ENCODE measurements at places on chromosomes 6 and 20.
A peak's percentile ranks its signal among the peaks of the same experiment; 100 is the strongest.

GRCh38 chr20:23646106-23646873 is 8.5 kb upstream of the CST3 start:
- DNase-seq, result no peak

- DNase-seq, result no peak
These were observed 349.2 kb upstream of the HSF2 start for GRCh38 chr6:122050242-122050755.

DNA sequence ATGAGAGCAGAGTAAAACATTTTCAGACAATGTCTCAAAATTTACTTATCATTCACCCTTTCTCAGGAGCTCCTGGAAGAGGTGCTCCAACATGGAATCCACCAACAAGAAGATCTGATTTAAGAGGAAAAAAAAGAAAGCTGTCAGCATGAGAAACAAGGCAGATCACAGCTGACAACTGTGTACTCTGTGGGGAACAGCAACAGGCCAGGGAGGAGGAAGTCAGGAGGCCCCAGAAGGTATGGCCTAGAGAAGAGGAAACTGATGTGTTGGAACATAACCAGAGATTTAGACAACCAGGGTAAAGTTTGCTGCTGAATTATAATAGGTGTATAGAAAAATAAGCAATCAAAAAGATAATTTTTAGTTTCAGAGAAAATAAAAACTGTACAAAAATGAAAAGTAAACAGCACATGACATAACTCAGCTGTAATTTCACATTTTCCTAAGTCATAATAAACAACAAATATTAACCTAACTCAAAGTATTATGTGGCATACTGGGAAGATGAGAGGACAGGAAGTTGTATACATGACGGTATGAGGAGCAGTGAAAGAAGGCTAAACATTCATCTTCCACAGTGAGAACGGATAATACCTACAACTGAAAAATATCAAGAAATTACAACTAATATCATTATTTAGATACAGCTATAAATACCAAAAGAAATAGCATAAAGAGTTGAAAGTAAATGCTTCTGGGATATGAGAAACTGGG is 113.6 kb upstream of the EMILIN3 start:
- DNase-seq, result no peak

DNA sequence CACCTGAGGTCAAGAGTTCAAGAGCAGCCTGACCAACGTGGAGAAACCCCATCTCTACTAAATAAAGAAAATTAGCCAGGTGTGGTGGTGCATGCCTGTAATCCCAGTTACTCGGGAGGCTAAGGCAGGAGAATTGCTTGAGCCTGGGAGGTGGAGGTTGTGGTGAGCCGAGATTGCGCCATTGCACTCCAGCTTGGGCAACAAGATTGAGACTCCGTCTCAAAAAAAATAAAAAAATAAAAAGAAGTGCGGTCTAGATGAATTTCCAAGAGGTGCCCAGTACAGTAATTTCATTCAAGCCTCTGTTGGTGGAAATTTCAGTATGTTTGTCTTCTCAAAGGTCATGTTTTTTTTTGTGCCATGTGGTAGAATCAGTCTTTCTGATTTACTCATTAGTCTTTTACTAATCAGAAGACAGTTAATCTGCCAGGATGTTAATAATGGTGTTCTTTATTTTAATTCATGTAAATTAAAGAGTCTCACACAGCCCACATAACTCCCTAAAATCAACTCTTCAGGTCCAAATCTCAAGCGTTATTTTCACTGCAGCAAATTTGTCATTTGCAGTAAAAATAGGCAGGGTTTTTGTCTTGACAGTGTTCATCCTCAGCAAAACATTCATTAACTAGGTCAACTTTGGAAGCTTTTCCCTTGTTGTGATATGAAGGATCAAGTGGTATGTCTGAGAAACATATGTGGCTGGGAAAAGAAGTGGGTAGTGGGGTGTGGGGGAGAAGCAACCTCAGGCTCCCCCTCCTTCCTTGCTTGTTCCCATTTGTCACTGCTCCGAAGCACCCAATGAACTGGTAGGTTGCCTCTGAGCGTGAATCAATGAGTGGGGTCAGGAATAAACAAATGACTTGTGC is 13.3 kb downstream of the TP53INP2 start:
- DNase-seq, result no peak

- DNase-seq, result no peak
These were observed 709 bp upstream of the ASXL1 start for GRCh38 chr20:32357375-32357868.

- DNase-seq, result no peak
These were observed 672.1 kb downstream of the HACE1 start for GRCh38 chr6:104187616-104188015.

DNA sequence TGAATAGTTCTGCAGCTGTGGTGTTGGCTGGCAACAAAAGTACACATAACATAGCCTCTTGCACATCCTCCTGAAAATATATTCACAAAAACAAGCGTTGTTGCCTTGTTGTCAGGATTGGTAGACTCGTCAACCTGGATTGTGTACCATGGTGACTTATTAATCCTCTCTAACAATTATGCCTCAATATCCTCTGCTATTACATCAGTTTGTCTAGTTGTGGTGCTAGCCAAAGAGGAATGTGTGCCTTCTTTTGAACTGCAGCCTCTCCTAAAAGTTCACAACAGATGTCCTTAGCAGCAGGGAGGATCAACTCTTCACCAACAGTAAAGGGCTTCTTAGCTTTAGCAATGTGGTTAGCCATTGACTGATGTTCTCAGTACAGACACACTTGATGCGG is 3.6 kb upstream of the SF3B5 start:
- no peak for DNase-seq

DNA sequence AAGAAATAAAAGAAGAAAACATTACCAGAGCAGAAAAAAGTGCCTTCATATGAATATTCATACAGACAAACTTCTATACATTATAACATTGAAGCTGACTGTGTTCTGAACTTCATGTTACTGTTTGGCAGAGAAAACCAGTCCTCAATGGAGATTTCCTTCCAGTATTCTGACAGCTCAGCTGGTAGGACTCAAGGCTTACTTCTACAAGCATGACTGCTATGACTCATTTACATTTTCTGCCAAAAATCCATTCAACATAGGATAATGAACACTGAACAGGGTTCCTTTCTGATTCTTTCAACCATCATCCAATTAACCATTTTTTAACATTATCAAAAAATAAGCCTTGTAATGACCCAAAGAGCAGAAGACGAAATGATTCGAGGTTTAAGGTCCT is 25.4 kb downstream of the COL9A1 start:
- DNase-seq, result no peak

DNA sequence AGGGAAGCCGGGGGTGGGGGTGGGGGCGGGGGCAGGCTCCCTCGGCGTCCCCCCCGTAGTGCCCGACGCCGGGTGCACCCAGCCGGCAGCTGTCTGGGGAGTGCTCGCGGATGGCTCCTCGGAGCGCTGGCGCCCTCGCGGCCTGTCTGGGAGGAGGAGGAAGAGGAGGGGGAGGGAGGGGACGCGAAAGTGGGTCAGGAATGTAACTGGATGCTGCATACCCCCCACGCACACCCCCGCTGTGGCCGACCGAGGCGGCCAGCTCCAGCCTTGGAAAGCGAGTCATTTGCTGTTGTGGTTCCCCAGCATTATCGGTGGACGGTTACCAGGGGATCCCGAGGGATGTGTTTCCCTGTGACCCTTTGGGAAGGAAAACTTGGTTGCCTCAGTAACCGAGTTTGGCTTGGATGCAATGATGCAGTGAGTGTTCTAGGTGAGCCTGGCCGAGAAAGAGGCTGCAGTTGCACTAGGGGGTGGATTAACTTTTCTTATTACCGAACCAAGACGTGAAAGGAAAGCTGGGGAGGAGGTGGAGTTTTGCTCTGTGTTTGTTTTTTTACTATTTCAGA is 55.2 kb upstream of the RREB1 start:
- no peak for DNase-seq

- DNase-seq, result no peak
These were observed 120.2 kb upstream of the CLDN20 start for GRCh38 chr6:155143578-155144106.

- DNase-seq, result no peak
These were observed 200.3 kb downstream of the DLL1 start for GRCh38 chr6:170090561-170090960.

- no peak for DNase-seq
These were observed 32.5 kb downstream of the SLC22A2 start for GRCh38 chr6:160226118-160226591.

DNA sequence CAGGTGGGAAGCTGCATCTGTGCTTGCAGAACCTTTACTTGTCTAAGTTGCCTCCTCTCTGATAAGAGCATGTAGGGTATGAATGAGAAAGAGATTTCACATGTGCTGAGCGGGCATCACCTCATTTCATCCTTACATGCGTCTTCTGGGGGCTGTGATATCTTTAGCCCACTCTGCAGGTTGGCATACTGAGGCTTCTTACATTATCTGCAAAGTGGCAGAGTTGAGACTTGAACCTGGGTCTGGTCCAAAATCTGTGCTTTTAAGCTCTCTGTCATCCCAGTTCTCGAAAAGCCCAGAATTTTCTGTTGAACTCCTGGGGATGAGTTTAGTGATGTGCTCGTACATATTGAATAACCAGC is 2.0 kb upstream of the SRC start:
- DNase-seq, result no peak

DNA sequence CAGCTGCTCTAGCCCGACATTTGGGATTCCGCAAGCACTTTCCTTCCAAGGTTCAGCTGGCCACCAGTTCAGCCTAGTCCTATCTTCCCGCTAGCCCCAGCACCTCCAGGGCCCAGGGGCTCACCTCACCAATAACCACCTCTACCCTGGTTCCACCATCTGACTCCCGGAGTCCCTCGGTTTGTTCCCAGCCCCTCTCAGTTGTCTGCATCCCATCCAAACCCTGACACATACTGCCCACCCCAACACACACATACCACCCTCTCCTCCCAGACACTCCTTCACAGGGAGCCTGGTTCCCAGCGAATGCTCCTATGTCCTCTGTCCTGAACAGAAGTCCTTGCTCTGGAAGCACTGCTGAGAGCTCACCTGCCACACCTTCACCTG is 418 bp downstream of the TNXB start:
- DNase-seq, result no peak

- no peak for DNase-seq
These were observed 19.5 kb upstream of the SLC22A7 start for GRCh38 chr6:43278524-43279078.

GRCh38 chr6:98633886-98634285 is 200.5 kb upstream of the POU3F2 start:
- no peak for DNase-seq

- DNase-seq, result peak; percentile 29
These were observed 2.1 kb downstream of the PTPRT start for GRCh38 chr20:43187476-43188233.

Measured in stimulated activated CD8-positive, alpha-beta memory T cell treated with anti-CD3 and anti-CD28 coated beads, Interleukin-7, amount 100 ng/mL, for 1 hour (primary cell).